H1 (cell line): ENCODE measurements at places on chromosomes 12 and 14.

DNA sequence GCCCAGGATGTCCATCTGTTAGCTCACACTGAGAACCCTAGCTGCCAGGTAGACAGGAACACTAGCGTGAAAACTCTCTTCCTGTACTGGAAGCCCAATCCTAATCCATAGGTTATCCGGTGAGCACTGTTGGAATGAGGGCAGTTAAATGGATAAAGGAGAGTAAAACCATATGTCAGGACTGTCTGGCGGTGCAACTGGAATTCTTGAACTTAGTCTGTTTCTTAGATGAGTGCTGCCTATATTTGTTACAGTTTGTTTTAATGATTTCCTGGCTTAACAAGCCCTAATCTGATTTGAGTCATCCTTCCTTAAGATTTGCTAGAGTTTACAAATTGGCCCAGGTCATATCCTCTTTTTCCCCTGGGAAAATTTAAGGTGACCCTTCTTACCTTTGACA, 104.7 kb downstream of the ANO4 start:
- no peak for DNase-seq
- no peaks in the 10 kb centered on the region for H3K27me3 ChIP-seq
- H3K4me3 ChIP-seq = no peak overlapping the region

GRCh38 chr12:110015132-110015531, 15.9 kb downstream of the ANKRD13A start:
- no peak overlapping the region for H3K27ac ChIP-seq
- no peak for DNase-seq
- no peaks in the 10 kb centered on the region for H3K27me3 ChIP-seq
- no peak overlapping the region for H3K4me3 ChIP-seq

- peak overlapping the region; percentile 66 for H3K4me3 ChIP-seq
- H3K4me1 ChIP-seq = peaks cover 9% of the 10 kb centered on the region
- no peak for DNase-seq
- peaks cover 7% of the 10 kb centered on the region; the same call in 1 of the 2 replicates for H3K36me3 ChIP-seq
- H3K27ac ChIP-seq = no peak overlapping the region
- no peaks in the 10 kb centered on the region for H3K27me3 ChIP-seq
These were observed 897 bp downstream of the SUDS3 start for GRCh38 chr12:118377021-118377883.

DNA sequence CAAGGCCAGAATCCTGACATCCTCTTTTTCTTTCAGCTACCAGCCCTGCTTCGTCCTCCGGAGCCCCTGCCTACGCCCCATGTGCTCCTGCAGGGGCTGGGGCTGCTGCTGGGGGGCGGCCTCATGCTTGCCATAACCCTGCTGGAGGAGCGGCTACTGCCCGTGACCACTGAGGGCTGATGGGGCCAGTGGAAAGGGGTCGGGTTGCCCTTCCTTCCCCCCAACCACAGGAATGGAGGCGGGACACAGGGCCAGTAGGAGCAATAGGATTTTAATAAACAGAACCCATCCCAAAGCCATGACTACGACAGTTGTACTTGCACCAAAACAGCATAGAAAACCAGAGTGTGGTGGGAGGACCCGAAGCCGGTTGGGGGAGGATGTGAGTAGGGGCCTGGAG, 7.7 kb downstream of the SLC39A5 start:
- H3K27me3 ChIP-seq = no peaks in the 10 kb centered on the region
- no peak overlapping the region for H3K4me3 ChIP-seq
- peaks cover 4% of the 10 kb centered on the region; the same call in 1 of the 2 replicates for H3K4me1 ChIP-seq
- no peak overlapping the region for H3K27ac ChIP-seq
- DNase-seq = no peak
- H3K36me3 ChIP-seq = no peaks in the 10 kb centered on the region

- no peak overlapping the region for H3K27ac ChIP-seq
- peaks cover 14% of the 10 kb centered on the region for H3K4me1 ChIP-seq
- H3K27me3 ChIP-seq = no peaks in the 10 kb centered on the region
- H3K4me3 ChIP-seq = no peak overlapping the region
These were observed 40.9 kb upstream of the LHX5 start for GRCh38 chr12:113512568-113512967.
